ENCODE measurements at places on chromosomes 2 and 18. TPM values are rescaled to one million over a fixed set of nuclear protein-coding genes. Genes with fewer than 3 reads are reported as not detected.

Gene DSG3
- not detected for total RNA-seq

GRCh38 chr2:164933671-164934189 lies 21.6 kb downstream of the SLC38A11 start:
- ATAC-seq = no peak

Gene THSD7B
- total RNA-seq = not detected

GRCh38 chr2:236754271-236754944 lies 184.8 kb downstream of the ACKR3 start:
- ATAC-seq = no peak

DNA sequence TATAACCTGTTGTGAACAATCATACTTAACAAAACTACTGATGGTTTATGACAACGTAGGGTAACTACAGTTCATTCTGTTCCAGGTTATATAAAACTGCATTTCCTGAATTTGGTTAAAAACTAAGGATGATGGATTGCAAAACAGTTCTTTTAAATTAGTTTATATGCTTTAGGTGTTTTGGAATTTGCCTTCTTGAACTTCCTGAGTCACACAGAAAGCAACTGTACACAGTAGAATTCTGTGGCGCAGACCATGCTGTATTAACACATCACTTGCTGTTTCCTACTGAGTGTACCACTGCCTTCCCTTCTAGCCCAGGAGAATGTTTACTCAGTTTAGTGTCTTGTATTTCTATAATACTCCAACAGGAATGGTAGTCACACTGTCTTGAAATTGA lies 19.4 kb downstream of the ITGB1BP1 start:
- ATAC-seq = no peak

GRCh38 chr2:184577743-184578142 lies 20.6 kb upstream of the ZNF804A start:
- no peak for ATAC-seq

DNA sequence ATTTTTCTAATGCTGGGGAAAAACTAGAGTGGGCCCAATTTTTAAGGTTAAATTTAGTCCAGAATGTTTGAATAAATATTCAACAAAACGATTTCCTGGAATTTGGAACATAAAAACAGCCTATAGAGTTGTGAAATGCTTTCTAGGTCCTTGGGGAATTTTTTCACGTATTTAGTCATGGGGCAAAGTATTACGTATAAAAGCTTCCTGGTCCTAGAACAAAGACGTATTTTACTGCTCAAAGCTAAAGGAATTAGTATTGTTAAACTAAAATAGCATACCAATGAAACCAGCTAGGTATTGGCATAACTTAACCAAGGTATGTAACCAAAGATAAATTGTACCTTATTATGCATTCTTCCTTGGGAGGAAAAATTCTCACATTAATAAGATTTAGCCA lies 1.6 kb downstream of the SESTD1 start:
- ATAC-seq = no peak

DNA sequence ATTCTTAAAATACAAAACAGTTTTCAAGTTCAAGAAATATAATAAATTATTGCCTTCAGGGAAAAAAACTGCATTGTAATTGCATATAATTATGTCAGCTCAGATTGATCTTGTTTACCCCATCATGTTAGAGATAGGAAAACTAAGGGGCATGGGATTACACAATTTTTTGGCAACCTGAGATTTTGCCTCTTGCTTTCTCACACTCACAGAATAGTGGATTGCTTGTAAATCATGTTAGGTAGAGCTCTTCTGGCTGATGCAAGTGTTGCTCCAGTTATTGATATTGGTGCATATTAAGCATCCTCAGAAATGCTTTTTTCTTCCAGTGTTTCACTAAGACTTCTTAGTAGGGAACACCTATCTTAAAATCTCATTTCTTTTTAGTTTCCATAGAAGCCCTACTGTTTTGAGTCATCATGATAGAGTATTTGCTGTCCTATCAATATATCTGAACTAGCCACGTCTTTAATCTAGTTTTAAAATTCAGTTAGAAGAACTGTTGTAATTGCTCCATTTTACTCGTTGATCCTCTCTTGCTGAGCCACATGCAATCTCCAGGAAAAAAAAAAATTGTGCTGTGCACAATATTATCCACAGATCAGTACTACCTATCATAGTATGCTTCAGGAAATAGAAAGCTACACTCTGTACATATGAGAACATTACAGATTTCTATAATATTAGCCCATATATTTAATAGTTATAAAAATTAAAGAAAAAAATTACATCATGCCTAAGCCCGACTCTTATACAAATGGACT lies 393.1 kb downstream of the LRP1B start:
- no peak for ATAC-seq

- no peak for ATAC-seq
These were observed 88.5 kb upstream of the RBMS1 start for GRCh38 chr2:160582081-160582480.

Gene MOGAT1
- not detected for total RNA-seq

Gene DOK6
- not detected for total RNA-seq

DNA sequence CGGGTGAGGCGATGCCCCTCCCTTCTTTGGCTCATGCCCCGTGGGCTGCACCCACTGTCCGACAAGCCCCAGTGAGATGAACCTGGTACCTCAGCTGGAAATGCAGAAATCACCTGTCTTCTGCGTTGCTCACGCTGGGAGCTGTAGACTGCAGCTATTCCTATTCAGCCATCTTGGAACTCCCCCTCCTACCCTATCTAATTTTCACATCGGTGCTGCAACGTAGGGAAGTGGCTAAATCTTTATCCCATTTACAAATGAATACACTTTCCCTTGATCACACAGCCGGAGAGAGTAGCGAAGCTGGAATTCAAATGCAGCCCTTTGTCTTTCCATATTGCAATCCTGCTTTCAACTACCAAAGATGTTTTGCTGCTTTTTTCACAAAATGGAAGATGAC lies 1.4 kb upstream of the TMEM247 start:
- ATAC-seq = no peak

DNA sequence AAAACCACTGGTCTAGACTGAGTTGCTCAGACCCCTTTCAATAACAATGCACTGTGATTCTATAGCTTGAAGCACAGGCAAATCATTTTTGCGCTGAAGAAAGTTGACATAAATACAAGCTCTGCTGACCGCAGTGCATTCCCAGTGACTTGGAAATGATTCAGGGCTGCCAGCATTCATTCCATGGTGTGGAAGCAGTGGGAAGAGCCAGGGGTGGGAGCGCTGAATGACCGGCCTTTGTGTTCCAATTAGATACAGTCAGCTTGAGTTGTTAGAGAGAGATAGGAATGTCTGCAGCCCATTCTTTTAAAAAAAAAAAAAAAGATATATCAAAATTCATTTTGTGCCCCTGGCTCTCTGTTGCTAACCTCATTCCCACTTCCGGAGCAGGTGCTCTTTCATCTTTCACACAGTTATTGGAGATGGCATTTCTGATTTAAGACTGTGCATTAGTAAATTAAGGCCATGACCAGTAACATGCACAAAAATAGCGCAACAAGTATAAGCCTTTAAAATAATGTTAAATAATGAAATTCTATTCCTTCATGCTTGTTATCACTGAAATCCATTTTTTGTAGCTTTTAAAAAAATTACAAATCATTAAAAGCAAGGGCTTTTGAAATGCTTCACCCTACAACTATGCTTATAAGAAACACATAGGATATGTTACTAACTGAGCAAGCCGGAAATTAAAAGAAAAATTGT lies 59.4 kb upstream of the CTLA4 start:
- no peak for ATAC-seq

GRCh38 chr2:74863802-74864248 lies 29.9 kb downstream of the HK2 start:
- ATAC-seq = no peak

Gene CYP26B1
- total RNA-seq = 0.05 TPM

GRCh38 chr2:130915149-130915548 lies 78.4 kb downstream of the ARHGEF4 start:
- no peak for ATAC-seq

- ATAC-seq = peak; percentile 86
These were observed at the start of gene DYNC1I2 for GRCh38 chr2:171687287-171688128. DYNC1I2 (plus strand) TSS chr2:171687469; CDS start chr2:171690156, 2,687 bp downstream.

DNA sequence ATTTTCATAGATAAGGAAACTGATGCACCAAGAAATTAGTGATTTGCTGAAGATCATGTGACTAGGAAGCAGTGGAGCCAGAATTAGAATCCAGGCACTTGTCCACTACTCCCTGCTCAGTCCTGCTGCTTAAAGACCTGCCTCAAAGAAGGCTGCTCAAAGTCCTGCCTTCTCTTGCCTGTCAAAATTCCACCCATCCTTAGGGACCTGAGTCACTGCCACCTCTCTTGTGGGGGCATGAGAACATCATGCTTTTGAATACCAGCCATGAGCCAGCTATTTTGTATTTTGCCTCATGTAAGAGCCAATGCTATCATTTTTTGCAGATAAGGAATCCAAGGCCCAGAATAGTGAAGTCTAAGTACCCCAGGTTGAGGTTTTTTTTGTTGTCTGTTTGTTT lies 47.1 kb downstream of the DDX1 start:
- no peak for ATAC-seq

DNA sequence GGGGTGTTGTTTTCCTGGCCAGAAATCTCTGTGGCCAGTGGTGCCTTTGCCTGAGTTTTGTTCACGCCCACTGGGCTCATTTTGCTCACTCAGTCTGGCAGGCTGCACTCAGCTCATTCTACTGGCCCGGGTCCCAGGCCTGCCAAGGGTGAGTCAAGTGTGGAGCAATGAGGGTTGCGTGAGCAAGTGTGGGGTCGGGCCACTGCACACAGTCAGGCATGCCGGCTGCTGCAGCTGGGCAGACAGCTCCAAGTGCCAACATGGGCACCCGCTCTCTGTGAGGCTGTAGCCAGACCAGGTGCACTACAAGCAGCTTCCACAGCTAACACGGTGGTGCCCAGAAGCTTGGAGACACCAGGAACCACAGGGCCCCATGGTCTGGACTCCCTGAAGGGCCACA lies 801.1 kb upstream of the RAB6C start:
- ATAC-seq = no peak

DNA sequence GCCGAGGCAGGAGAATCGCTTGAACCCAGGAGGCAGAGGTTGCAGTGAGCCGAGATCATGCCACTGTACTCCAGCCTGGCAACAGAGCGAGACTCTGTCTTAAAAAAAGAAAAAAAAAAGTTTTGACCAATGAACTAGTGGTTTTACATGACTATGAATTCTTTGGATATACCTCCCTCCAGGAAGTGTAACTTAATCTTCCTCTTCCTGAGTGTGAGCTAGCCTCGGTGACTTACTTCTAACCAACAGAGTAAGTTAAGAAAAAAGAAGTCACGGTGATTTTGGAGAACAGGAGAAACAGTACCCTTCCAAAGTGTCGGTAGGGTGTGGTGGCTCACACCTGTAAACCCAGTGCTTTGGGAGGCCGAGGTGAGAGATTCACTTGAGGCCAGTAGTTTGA lies 7.1 kb downstream of the TIA1 start:
- no peak for ATAC-seq

Gene SERPINB4
- total RNA-seq = not detected

- ATAC-seq = no peak
These were observed 295.1 kb upstream of the RAB12 start for GRCh38 chr18:8314124-8314523.
